Esophagus squamous epithelium (tissue), 5 donors: ENCODE measurements at places on chromosomes 11 and 22.

- peak; percentile 13 for DNase-seq
Measured at GRCh38 chr11:27201454-27202302, 161.1 kb downstream of the BBOX1 start.

DNA sequence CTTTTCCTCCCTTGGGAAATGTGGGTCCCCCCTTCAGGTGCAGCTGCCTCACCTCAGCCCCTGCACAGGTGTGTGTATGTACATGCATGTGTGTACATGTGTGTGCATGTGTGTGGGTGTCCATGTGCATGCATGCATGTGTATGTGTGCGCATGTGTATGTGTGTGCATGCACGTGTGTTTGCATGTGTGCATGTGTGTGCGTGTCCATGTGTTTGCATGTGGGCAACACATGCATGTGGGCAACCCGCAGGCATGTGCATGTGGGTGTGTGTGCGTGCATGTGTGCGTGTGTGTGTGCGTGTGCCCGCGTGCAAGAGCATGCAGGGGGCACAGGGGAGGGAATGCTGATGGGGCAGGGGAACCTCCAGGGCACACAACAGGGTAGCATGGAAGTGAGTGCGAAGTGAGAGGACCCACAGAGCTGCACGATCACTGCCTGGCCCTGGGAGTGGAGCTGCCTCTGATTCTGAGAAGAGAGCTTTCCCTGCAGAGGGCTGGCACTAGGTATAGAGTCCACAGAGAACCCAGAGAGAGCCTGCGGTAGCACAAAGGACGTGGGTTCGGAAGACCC lies 14.6 kb upstream of the BAIAP2L2 start:
- no peak for DNase-seq

DNA sequence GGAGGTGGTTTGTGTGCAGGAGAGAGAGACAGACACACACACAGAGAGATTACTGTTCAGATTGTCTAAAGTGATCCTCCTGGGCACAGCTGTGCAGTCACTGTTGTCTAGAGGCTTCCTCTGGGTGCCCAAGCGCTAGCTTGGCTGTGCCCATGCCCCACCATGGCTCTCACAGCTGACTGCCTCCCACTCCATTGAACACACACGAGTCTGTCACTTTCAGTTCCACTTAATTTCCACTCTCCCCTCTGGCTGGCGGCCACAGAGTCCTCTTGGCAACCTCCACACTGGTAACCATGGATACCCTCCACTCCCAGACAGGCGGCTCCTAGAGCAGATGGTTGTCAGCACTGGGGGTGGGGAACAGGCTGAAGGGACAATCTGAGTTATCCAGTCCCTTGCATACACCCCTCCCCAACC lies 29.1 kb downstream of the MAP6 start:
- DNase-seq, result no peak

DNA sequence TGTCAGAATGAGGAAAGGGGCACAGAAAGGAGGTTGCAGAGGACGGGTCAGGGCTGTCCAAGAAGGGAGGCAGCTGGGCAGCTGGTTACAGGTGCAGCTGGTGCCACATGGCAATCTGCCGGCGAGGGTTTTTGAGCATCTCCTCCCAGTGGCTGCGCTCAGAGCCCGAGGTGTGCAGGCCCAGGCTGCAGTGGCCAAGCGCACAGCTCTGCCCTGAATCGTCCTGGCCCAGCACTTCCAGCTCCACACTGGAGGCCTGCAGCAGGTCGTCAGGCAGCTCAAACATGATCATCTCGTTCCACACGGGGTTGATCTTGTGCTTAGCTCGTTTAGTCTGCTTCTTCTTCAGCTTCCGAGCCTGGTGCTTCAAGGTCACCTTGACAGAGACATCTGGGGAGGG lies 42.2 kb downstream of the SYT13 start:
- no peak for DNase-seq

DNA sequence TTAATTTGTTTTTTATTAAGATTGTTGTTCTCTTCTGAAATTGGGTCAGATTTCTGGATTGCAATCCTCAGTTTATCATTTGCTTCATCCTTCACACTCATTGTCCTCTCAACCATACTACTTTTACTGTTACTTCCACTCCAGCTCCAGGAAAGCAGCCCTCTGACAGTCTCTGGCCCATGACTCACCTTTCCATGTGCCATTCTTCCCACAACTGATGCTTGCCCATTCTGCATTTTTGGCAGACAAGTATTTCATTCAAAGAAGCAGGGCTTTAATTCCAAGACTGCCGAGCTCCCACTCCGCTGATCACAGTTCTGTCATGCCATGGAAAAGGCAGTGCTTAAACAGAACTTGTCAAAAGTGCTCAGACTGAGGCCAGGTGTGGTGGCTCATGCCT lies 139.2 kb downstream of the WNT11 start:
- no peak for DNase-seq

DNA sequence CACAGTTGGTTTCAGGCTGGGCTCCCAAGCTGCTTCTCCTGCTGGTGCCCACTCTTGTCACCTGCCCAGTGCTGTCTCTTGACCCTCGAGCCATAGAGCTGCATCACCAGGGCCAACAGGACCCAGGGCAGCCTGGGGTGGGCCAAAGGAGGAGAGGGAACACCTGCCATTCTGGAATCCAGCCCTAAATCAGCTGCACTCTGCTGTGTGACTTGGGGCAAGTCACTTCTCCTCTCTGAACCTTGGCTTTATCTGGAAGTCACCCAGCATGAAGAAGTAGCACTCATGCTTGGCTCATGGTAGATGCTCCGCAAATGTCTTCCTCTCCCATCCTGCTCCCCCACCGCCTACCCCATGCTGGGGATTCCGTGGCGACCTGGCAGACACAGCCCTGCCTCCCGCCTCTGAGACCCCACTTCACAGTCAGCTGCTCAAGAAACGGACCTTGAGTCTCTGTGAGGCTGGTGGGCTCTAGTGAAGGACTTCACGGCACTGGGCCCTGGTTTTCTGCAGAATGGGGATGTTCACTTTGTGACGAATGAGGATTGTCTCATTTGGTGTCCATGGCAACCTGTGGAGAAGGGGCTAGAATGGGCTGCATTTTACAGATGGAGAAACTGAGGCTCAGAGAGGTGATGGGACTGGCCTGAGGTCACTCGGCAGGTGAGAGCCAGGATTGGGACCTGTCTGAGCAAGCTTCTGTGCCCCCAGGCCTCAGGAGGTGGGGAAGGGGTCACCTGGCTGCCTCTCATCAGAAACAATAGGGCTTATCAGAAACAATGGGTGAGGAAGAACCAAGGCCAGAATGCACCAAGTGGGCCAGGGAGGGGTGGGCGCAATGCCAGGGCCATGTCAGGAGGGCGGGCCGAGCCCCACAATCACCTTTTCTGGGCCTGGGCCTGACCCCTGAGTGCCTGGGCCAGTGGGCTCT lies 12.4 kb downstream of the EMID1 start:
- no peak for DNase-seq

DNA sequence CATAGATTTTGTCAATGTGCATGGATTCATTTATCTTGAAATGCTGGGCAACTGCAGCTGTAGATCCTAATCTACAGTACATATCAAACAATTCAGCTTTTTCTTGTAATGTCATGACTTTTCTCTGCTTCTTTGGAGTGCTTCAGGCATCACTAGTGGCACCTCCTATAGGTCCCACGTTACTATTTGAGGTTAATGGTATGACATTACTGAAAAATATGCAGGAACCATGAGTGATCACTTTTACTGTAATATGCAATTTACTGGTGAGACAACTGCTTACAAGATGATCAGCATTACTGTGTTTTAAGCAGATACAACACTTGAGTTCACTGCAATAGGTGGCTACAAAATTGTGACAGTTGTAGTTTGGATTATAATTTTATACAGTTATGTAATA lies 3.0 kb downstream of the CENATAC start:
- DNase-seq, result no peak

DNA sequence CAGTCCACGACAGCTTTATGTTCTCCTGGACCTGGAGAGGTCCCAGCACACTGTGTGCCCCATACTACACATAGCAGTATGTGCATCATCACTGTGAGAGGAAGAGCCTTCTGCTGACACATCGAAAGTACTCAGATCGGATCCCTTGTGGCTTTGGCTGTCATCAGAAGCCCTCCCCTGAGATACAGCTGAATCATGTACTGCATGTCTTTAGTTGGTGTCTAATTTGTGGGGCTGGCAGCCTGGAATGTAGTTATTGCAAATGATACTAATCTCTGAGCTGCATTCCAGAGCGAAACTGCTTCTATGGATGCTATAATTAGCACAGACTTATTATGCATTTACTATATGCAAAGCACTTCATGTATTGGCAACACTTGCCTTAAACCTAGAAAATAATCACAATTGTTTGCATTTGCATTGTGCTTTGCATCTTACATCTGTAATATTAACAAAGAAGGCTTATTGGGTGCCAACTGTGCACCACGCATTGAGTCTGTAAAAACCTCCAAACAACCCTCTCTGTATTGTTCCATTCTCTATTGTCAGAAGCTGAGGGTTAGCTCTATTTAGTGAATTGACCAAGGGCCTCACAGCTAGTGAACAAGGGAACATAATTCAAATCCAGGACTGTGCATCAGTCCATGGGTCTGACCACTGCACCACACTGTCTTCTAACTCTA lies 89.2 kb upstream of the CRTAM start:
- DNase-seq, result peak; percentile 15

- no peak for DNase-seq
Measured at GRCh38 chr11:37409124-37409523, 811.1 kb upstream of the RAG2 start.

- DNase-seq, result no peak
Measured at GRCh38 chr11:77557553-77557952, 32.2 kb upstream of the AQP11 start.

DNA sequence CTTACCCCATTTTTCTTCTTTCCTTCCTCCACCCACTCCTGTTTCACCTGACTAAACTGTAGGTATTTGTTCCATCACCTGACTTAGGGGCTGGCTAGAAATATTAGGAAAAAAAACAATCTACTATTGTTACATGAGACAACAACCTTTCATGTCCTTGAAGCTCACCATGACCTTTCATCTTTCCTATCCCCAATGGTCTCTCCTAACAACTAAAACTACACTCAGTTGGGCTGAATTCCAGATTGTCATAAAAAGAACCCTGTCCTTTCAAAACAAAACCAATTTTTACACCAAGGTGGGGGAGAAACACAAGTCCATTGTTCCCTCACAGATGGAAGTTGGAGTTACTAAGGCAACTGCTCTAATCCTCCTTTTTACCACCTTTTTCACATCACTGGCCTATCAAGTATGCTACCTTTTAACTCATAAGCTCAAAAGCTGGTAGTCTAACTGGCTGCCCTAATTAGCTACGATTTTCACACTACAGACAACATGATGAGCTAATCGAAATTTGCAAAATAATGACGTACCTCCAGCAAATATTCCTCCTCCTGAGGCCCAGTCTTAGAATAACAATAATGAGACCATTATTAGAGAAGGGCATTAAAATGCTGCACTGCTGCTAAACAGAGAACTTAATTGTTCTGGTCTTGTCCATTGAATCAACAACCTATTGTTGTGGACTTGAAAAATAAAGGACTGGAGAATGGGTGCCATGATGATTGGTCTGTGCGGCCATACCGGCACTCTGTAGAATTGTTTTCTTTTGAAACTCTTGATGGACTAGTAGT lies 46.5 kb upstream of the SOX6 start:
- DNase-seq, result no peak

- DNase-seq, result no peak
Measured at GRCh38 chr11:93852242-93852641, 1.8 kb upstream of the VSTM5 start.

DNA sequence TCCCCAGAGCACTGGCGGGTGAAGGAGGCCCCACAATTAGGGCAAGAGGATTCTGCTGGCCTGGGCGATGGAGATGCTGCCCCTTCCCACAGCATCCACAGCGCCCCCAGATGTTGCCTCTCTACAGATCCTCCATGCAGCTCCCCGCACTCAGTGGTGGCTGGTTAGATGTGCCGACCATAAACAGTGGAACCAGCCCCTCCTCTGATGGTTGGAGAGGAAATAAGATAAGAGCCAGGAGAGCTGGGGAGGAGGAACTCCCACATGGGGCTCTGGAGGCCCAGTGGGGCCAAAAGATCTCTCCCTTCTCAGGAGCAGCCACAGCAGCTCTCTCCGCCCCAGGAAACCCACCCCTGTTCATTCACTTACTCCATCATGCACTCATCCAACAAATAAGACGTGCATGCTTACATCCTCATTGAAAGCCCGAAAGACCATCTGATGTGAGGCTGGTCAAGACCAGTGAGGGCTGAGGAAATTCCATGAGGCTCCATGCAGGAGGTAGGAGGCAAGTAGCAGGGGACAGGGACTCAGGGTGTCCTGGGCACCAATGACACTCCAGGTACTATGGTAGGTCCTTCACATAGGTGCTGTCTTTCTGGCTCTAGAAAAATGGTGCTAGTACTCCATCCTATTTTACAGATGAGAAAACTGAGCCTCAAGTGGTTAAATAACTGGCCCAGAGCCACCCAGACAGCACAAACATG lies 1.5 kb downstream of the PTGDR2 start:
- no peak for DNase-seq

- no peak for DNase-seq
Measured at GRCh38 chr11:129374081-129374992, 1.3 kb upstream of the BARX2 start.

GRCh38 chr11:130448416-130449309 lies at the start of gene ADAMTS15:
ADAMTS15 (plus strand) TSS chr11:130448645; CDS start chr11:130448974, 329 bp downstream.
- no peak for DNase-seq

GRCh38 chr22:27185099-27185709 lies 527.8 kb downstream of the MIAT start:
- DNase-seq, result no peak
